ENCODE measurements at places on chromosomes 7 and 10.

DNA sequence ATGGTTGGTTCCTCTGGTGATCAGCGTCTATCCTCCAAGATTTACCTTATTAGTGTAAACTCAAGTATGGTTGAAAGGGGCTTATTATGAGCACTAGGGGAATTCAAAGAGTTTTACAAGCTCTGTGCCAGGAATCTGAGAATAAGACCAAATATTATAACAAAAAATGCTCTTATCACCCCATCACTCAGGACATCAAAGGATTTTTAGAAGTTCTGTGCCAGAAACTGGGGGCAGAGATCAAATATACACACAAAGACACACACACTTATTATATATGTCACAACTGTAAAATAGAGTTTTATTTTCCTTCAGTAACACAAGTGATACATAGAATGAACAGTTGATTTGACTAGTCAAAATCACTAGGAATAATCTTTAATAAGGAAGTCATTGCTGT, 89.3 kb downstream of the MLLT10 start:
- no peak for DNase-seq

GRCh38 chr10:108112218-108112617, 947.7 kb upstream of the SORCS1 start:
- DNase-seq: no peak

DNA sequence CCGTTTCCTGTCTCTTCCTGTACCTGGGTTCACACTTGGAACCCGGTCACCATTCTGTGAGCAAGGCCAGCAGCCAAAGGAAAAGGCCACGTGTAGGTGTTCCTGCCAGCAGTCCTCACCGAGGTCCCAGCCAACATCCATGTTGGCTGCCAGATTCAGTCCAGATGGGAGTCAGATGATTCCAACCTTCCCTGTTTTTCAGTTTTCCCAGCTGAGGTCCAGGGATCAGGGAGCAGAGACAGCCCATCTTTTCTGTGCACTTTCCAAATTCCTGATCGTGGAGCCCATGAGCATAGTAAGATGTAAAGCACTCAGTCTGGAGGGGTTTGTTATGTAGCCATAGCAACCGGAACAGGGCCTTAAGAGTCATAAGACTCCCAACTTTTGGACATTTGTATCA, 3.9 kb upstream of the PVRIG start:
- DNase-seq: no peak

- DNase-seq: peak; percentile 38
These were observed 1256.8 kb upstream of the SORCS1 start for GRCh38 chr10:108421266-108421665.

DNA sequence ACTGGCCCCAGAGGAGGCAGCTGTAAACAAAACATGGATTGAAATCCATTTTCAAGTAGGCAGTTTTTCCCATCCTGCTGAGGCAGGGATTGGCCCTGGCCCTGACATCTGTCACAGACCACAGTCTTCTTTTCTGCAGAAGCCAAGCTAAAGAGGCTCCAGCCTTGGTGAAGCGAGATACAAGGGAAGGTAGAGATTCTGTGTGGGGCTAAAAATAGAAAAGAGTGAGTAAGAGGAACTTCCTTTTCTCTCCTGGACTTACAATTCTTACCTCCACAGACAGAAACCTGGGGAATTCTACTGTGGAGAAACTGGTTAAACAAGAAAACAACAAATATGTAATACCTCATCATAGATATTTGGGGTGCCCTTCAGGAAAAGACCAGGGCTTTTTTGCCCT, 624.8 kb upstream of the FZD8 start:
- DNase-seq: no peak

- no peak for DNase-seq
These were observed 112.7 kb downstream of the SNX10 start for GRCh38 chr7:26404189-26404996.

- no peak for DNase-seq
These were observed 187.5 kb downstream of the GRID1 start for GRCh38 chr10:86179153-86179524.

GRCh38 chr10:78407966-78408365, 374.3 kb downstream of the RPS24 start:
- DNase-seq: no peak

- DNase-seq: no peak
These were observed 27.8 kb downstream of the SLC26A5 start for GRCh38 chr7:103418241-103418640.

GRCh38 chr7:49014870-49015269, 90.5 kb downstream of the CDC14C start:
- DNase-seq: no peak

DNA sequence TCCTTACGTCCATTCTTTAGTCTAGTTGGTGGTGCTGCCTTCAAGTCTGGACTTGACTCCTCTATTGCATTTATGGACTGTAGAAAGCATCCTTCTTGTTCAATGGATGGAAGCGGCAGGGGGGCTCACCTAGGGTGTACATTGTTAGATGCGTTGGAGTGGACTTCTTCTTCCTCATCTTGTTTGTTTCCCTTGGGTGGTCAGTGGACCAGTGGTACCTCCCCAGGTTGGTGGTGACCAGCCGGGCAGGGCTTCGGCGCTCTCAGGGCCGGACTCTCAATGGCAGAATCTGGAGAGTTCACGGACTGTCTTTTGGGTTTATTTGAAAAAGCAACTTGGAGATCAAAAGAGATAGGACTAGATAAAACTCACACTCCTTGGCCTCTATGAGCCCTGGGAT, 6.2 kb upstream of the BTBD16 start:
- DNase-seq: no peak

GRCh38 chr7:2894118-2894940, 50.2 kb upstream of the GNA12 start:
- DNase-seq: no peak

- no peak for DNase-seq
These were observed 37.1 kb downstream of the POLL start for GRCh38 chr10:101550965-101551364.

- no peak for DNase-seq
These were observed 82.4 kb downstream of the HIF1AN start for GRCh38 chr10:100618091-100618615.
